ENCODE measurements at places on chromosomes 2 and 18.

- DNase-seq = no peak
Observed at GRCh38 chr2:151009437-151010175, 252.1 kb downstream of the RBM43 start.

DNA sequence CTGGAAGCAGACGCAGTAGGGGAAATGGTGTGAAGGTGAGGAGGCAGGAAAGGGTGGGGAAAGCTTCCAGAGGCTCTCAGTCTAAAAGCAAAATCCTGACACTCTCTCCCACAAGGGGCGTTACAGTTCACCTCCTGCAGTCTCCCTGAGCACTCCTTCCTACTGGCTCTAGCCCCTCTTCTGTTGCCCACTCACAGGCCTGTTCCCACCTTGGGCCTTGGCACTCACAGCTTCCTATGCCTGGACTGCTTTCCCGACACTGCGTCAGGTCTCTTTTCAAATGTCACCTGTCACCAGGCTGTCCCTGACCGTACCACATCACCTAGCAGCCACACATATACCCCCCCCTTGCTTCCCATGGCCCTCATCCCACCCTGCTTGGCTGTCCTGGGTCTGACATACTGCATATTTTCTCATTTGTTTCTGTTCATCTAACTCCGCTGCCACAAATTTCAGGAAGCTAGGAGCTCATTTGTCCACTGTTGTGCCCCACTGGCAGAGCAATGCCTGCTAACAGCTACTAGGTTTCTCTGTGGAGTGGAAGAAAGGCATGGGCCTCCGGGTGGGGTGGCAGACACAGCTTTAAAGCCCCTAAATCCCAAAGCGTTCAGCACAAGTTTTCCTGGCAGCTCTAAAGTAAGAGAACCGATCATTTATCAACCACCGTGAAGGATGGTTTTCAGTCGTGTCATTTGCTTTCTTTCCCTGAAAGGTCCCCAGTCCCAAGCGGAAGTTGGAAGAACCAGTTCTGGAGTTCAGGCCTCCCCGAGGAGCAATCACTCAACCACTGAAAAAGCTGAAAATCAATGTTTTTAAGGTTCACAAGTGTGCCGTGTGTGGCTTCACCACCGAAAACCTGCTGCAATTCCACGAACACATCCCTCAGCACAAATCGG, 118.8 kb downstream of the ZNF532 start:
- DNase-seq = no peak

GRCh38 chr2:111698743-111699554, 185.0 kb downstream of the ANAPC1 start:
- DNase-seq = peak; percentile 80

- no peak for DNase-seq
Observed at GRCh38 chr18:41965634-41966255, 10.7 kb downstream of the PIK3C3 start.

GRCh38 chr2:241389697-241390096, 33.6 kb downstream of the FARP2 start:
- no peak for DNase-seq

DNA sequence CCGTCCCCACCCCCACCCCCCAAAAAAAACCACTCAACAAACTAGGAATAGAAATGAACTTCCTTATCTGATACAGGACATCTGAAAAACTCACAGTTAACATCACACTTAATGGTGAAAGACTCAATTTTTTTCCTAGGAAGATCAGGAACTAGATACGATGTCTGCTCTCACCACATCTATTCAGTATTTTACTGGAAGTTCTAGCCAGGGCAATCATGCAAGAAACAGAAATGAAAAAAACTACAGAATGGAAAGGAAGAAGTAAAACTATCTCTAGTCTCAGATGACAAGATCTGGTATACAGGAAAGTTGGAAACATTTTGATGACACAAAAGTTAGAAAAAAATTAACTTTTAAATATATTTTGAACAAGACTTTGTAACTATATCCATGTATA, 114.4 kb upstream of the FZD5 start:
- no peak for DNase-seq

DNA sequence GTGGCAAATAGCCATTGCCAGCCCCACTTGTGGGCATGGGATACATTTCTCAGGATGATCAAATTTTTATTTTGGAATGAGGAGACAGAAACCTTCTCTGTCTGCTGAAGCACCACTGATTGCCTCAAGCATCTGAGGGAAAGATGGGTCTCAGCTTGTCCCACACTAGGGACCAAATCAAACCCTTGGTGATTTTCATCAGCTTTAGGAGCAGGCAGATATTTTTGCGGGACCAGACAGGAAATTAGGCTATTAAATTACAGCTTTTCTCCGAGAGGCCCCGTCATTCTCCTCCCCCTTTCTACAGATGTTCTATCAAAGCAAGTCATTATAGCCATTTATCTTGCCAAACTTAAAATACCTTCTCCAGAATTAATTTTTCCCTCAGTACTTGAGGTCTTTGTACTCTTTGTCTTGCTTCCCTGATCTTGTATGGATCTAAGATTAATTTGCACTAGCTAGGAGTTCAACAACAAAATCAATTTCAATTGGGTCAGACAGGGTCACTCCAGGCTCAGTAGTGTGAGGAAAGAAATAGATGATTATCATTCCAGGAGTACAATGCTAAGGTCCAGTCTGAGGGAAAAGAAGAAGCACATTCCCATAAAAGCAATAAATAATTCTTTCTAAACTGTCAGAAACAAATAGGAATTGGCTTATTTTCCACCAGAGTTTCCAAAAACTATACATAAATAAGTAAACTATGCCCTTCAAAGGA, 818.1 kb upstream of the SOX11 start:
- no peak for DNase-seq

DNA sequence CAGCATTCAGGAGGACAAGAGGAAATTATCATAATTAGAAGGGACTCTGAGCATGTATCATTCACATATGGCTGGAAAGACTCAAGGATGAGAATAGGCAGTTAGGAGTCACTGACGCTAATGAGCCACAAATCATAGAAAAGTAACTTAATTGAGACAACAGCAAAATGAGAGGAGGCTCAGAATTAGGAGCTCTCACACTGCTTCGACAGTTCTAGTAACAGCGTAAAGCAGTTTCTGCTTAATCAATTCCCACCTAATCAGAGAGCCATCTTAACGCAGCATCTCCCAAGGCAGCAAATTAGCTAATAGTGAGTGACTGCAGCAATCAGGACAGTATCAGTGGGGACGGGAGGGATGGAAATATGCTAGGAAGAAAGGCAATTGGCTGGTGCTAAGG, 32.8 kb downstream of the ANKRD44 start:
- no peak for DNase-seq

GRCh38 chr2:70104231-70105111, 17.2 kb downstream of the PCBP1 start:
- DNase-seq = no peak

GRCh38 chr2:102074152-102074783, 68.3 kb upstream of the IL1R1 start:
- peak; percentile 15 for DNase-seq

DNA sequence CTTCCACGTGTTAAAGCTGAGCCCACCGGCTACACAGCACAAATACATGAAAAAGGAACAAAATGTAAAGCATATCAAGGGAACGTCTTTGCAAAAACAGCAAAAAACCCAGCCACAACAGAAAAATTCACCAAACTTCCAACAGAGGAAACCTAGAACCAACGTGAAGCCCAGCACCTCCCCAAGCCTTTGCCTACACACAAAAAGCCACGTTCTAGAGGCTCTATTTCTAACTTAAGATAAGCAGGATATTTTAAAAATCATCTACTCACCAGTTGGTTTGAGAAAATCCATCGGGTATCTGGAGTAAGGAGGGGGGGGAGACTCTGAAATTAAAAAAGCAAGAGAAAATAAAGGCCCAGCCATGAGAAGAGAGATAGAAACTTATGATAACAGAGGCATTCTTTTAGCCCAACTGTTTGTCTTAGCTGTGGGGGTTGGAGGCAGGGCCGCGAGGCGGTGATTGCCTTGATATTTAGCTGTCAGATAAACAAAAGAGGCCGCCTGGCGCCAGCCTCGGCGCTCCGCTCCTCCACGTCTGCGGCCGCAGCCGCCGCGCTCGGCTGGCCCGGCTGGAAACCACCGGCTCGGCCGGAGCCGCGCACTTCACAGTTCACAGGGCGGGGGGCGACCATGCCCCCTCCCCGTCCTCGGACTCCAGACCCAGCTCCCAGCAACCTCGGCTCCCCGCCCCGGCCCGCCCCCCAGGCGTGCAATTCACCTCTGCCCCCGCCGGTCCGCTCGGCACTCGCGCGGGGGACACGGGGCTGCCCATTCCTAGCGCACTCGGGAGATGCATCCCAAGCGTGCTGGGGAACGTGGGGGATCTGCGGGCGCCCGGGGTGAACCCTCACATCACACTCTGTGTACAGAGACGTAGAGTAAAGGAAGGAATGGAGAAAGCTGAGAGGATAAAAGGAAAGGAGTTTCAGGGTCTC, 2.4 kb downstream of the SMAD7 start:
- DNase-seq = peak; percentile 75

- DNase-seq = no peak
Observed at GRCh38 chr2:108573061-108573460, 38.8 kb downstream of the LIMS1 start.

GRCh38 chr2:147760984-147761383, 83.8 kb upstream of the ACVR2A start:
- DNase-seq = no peak

- no peak for DNase-seq
Observed at GRCh38 chr2:10330700-10331026, 28.0 kb downstream of the HPCAL1 start.

DNA sequence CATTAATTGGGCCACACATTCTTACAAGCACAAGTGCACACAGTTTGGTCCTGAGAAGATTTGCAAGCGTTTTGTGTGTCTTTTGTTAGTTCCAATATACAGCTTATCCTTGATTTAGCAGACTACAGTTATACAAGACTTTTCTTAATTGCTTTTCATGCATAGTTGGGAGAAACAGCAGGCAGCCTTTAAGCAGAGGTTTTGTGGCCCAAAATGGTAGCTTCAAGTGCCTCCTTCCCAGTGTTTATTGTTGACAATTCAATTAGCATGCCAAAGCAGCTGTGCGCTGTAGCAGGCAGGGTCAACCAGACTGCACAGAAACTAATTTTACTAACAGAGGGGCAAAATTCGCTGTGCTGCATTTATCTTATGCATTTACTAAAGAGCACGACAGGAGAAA, 47.5 kb downstream of the FRZB start:
- no peak for DNase-seq

DNA sequence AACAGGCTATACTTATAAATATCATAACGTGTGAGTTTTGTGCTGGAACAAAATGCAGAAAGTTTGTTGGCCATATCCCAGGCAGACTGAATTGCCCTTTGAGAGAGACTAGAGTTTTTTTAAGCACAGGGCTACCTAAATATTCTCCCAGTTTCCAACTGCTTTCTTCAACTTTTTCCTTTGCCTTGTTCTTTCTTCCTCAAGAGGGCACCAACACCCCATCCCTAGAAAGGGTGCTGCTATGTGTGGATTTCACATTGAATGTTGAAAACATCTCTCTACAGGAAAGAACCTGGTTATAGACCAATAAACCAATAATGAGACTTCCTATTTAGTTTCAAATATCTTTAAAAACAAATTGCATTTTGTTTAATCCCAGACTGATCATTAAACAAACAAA, 87.9 kb downstream of the ICOS start:
- peak; percentile 25 for DNase-seq

DNA sequence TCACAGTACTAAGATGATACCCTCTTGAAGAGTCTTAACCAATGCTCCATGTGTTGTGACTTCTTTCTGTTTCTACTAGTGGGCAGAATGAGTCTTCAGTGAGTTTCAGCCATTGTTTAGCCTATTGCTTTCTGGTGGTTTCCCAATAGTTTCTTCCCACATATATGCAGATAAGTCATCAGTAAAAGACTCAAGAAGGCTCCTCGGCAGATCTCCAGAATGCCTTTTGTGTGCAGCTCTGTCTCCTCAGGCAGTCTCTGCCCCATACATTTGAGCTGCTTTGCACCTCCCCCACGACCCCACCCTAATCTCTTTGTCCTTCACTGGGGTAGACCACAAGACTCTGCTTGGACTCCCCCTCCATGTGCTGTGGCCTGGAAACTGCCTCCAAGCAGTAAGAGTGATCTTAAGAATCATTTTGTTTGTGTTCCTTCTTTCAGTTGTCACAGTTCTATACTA, 71.6 kb upstream of the CHRNA1 start:
- DNase-seq = no peak

GRCh38 chr2:239203443-239204135, 197.2 kb downstream of the HDAC4 start:
- no peak for DNase-seq

DNA sequence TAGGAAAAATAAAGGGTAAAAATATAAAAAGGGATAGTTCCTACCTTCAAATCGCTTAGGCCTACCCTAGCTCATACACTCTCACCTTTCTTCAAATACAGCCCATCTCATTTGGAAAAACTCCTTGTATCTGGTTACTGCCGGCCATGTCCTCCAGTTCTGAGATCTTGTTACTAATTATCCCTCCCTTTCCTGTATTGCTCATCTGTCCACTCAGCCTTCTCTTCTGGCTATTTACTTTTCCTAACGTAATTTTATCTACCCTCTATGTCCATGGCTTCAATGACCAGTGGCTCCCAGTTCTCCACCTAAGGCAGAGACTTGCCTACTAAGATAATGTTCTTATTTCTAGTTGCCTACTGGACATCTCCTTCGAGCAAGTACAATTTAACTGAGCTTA, 342.9 kb upstream of the ACVR2A start:
- no peak for DNase-seq

DNA sequence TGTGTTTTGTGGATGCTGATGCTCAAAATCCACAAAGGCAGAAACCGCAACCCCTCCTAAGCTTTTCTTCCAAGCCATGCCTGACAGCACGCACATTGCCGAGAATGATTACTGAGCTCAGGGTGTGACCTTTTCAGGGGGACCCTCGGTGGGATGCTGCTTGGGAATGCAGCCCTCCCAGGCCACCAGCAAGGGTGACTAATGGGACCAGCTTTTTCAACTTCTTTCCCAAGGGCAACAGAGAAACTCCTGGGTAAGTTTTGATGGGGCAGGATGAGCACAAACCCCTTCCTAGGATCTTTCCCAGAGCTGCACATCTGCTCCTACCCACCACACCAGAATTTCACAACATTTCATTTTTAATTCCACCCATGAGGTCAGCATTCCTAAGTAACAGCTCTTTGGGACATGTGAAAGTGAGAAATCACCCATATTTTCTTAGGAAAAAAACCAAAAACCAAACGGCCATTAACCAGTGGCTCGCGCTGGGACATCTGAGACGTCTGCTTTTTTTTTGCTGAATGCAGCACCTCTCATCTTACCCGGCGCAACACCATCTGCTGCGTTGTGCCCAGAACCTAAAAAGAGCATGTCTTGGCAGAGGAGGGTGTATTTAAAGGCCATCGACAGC, 119.0 kb downstream of the ARL4C start:
- DNase-seq = no peak
